Stimulated activated CD4-positive, alpha-beta T cell treated with anti-CD3 and anti-CD28 coated beads, Interleukin-15, amount 100 ng/mL, for 24 hours (primary cell): ENCODE measurements at places on chromosomes 3 and 15.
A peak's percentile ranks its signal among the peaks of the same experiment; 100 is the strongest.

DNA sequence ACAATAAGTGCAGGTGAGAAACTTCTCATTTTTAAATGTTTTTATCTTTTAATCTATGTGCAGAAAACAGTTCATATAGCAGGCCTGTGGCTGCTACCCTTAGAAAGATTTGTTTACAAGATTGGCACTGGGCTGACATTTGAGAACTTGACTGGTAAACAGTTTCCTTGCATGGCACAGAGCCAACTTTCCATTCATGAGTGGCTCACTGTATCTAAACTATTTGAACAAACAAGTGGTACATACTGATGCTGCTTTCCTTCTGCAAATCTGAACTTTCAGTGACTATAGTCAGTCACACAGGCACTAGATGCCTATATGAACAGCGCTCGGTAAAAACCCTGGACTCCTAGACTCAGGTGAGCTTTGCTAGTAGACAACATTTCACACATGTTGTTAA is 6.3 kb upstream of the GTPBP8 start:
- no peak for DNase-seq

DNA sequence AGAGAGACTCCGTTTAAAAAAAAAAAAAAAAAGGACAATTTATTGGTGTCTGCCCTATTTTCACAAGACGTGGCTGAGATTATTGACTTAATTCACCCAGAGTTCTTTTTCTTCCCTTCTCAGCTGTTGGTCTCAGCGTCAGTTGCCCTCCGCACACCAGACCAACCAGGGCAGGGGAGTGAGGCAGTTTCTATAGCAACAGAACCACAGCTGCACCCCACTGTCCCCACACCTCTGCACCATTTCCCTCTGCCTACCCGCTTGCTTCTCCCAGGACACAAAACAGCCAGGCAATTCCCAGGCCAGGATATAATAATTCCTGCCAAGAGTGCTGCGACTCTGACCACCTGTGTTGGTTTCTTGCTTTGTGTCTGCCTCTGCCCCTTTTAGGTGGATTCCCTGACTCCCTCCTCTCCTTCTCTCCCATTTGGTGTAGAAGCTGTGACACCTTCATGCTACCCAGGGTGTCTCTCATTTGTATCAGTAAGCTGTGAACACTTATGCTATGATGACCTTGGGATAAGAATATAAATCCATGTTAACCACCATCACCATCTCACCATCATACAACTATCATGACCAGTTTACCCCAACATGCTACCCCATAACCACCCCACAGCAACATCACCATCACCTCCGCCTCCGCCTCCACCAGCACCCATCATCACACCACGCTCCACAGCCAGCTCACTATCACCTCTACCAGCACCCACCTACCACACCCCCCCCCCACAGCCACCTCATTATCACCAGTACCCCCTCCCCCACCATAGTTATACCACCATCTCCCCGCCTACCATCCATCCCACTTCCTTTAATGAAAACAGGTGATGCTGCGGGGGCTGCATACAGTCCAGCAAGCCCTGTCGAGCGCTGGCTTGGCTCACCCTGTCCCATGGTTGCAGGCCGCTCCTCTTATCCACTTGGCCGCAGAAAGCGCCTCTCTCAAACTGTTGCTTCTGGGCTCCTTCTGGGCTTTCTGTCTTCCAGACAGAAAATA is 589 bp downstream of the EPB42 start:
- no peak for DNase-seq

GRCh38 chr3:56347219-56347871 is 120.9 kb downstream of the ERC2 start:
- DNase-seq = peak; percentile 52

GRCh38 chr15:50358845-50359244 is 3.8 kb upstream of the GABPB1 start:
- DNase-seq = peak; percentile 42

- DNase-seq = no peak
Measured at GRCh38 chr3:157098121-157098822, 61.7 kb downstream of the CCNL1 start.

- no peak for DNase-seq
Measured at GRCh38 chr15:69664572-69665571, 212.3 kb downstream of the RPLP1 start.

GRCh38 chr3:156997351-156997750 is 162.6 kb downstream of the CCNL1 start:
- no peak for DNase-seq

DNA sequence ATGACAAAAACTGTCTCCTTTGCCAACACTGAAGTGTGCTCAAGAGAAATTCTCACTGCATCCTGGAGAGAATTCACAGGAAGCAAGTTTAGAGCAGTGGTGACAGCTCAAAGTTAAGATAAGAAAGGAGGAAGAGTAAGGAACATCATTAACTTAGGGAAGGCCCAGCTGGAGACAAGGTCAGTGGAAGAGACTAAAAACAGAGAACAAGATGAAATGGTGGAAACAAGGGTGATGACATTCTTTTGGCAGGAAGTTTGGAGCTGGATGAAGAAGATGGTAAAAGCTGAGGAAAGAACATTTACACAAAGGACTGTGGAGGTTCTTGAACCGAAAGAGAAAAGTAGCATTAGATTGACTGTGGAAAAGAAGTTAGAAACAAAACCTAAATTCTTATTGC is 6.7 kb upstream of the SUCLG2 start:
- no peak for DNase-seq

GRCh38 chr15:81480645-81481053 is 106.6 kb upstream of the TMC3 start:
- DNase-seq = no peak

DNA sequence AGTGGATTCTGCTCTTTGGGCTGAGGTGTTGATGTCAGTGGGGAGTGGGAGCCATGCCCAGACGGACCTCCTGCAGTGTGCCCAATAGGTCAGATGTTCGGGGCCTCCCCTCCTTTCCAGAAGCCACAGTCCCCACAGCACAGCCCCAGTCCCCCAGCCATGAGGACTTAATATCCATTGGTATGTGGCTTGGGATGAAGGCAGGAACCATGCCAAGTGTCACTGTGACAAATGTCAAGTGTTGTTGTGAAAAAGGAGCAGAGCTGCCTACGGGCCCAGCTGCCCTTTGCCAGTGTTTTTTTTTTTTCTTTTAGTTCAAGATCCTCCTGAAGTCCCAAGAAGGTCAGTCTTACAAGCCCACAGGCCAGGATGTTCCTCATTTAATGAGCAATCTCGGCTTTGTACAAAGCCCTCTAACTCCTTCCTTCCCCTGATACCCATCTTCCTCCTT is 12.2 kb downstream of the SEMA3G start:
- no peak for DNase-seq

- DNase-seq = no peak
Measured at GRCh38 chr3:160607826-160608225, 42.5 kb upstream of the KPNA4 start.

DNA sequence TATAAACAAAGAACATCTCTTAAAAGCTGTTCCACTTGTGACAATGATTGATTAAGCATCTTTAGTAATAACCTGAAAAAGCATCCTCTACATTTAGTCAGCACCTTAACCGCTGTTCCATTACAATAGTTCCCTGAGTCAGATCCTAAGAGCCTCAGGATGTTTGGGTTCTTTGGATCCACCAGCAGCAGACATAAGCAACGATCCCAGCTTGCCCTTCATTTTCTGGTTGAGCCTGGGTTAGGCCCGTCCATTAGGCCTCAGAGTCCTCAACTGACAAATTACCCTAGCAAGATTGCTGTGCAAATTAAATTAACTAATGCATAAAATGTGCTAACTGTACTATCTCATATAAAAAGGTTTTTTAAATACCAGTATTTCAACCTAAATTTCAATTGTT is 42.3 kb upstream of the ROBO1 start:
- DNase-seq = no peak

GRCh38 chr3:142596726-142597088 is 514 bp downstream of the PLS1 start:
- no peak for DNase-seq

- no peak for DNase-seq
Measured at GRCh38 chr15:85494048-85494777, 113.8 kb downstream of the AKAP13 start.

DNA sequence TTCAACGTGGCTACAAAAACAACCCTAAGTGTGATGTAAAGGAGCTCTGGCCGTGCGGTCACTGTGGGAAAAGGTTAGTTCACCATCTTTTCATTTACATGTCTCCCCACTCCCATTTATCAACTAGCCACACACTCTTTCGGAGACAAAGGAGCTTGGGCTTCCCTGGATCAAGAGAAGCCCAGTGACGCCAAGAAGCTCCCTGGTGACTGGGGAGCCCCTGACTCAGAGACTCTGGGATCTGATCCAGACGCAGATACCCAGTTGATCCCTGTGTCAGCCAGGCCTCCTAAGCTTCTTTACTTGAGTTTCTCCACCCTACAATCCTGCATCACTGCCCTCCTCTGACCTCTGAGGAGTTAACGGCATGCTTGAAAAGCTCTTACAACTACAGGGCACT is 43.9 kb downstream of the HEG1 start:
- no peak for DNase-seq

DNA sequence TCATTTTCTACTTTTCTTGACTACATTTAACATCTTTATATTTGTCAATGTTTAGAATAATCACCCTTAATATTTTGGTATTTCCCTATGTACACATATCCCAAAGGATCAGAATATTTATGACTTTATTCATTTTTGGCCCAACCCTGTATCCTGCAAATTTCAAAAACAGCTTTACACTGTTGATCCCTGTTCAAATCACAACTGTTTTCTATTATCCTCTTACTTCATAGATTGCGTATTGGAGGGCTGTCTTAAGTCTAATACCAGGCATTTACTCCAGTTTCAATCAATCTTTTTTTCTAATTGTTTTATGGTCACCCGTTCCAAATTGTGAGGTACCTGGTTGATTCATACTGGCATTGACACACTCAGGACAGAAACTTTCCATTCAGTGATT is 107.9 kb downstream of the RPL22L1 start:
- no peak for DNase-seq

DNA sequence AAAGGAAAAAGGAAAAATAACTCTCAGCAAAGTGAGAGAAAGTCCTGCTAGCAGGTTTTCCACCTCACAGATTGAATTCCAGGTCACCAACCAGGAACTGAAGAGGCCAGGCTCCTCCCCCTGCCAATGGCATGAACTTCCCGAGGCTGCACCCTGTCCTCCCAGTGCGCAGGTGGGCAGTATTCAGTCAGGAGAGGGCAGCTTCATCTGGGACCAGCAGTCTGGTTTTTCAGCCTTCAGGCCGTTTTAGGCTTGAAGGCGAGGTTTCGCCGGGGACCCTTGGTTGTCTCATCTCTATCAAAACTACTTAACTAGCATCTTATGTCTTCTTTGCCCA is 41.2 kb downstream of the TRAT1 start:
- DNase-seq = no peak

DNA sequence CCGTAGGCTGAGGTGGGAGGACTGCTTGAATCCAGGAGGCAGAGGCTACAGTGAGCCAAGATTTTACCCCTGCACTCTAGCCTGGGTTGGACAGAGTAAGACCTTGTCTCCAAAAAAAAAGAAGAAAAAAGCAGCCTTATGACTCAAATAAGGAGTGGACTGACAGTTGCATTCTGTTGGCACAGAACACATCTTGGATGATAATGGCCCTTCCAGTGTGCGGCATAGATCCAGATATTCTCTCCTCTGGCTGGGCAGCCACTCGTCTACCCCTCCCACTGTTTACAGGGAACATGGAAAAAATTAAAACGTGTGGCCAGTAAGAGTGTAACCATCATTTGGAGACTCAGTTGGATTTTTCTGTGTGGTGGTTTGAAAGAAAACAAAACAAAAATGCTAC is 118.6 kb upstream of the RNF7 start:
- DNase-seq = no peak

DNA sequence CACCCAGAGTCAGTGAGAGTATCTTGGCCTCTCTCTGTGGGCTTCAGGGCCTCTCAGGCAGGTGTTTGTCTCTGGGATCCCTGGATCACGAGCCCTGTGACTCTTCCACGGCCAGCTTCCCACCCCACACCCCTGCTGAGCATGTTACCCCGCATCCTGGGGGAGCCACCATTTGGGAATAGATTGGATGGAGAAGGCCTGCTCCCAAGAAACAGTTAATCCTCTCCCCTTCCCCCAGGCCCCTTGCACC is 15.5 kb upstream of the SRP14 start:
- no peak for DNase-seq

DNA sequence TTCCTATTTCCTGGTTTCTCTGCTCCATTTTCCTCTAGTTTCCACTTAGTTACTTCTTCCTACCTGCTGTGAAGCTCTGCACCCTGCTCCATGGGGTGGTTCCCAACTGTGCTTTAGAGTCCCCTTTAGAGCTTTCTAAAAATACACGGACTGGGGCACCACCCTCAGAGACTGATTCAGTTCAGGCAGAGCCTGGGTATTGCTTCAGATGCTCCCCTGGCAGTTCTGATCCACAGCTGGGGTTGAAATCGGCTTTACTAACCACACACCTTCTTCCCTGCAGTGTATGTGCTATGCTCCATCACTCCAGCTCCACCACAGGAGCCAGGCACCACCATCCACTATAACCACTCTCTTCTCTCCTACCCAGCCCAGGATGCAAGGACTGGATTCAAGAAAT is 12.6 kb downstream of the ANP32A start:
- no peak for DNase-seq

- DNase-seq = no peak
Measured at GRCh38 chr15:76664895-76665294, 240.2 kb downstream of the SCAPER start.

GRCh38 chr3:167564612-167565011 is 89.1 kb downstream of the WDR49 start:
- DNase-seq = no peak

GRCh38 chr3:184654375-184654774 is 57.5 kb downstream of the MAGEF1 start:
- DNase-seq = no peak

GRCh38 chr3:181354140-181354539 is 357.6 kb upstream of the SOX2 start:
- DNase-seq = no peak

DNA sequence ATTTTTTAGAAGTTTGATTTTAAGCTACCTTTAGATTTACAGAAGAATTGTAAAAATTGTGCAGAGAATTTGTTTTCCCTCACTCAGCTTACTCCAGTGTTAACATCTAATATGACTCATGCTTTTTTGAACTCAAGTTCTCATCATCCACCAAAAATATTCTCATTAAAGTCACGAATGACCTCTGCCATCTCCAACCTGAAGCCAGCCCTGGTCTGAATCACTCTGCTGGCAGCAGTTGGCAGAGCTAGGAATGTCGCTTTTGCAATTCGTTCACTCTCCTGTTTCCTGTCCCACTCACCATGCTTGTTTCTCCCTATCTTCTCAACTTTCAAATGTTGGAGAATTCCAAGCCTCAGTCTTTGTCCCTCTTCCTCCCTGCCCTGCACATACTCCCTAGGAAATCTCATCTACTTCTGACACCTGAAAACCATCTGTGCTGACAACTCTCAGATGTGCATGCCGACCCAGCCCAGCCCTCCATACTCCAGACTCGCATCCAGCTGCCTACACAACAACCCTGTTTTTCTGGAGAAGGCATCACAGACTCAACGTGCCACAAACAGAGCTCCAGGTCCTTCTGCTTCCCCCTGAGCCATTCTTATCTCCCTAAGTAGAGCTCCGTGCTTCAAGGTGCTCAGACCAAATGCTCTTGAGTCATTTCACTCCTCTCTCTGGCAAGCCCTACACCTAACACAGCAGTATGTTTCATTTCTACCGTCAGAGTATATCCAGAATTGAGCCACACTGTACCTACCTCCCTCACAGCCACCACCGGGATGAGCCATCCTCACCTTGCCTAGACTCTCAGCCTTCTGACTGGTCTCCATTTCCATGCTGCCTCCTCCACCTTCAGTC is 24.9 kb downstream of the PRR23E start:
- DNase-seq = no peak
